ENCODE measurements at places on chromosomes 5 and 9. TPM values are rescaled to one million over a fixed set of nuclear protein-coding genes. Genes with fewer than 3 reads are reported as not detected.

CCDC192 gene
- 1.2 TPM for polyA plus RNA-seq

DND1 gene
- polyA plus RNA-seq: 0.14 TPM

BTNL9 gene
- polyA plus RNA-seq: 12.1 TPM

GFPT2 gene
- 4.2 TPM for polyA plus RNA-seq

SPATA31A6 gene
- not detected for polyA plus RNA-seq

NKD2 gene
- 16.5 TPM for polyA plus RNA-seq

UNC13B gene
- 25.1 TPM for polyA plus RNA-seq

SHOC1 gene
- polyA plus RNA-seq: 0.79 TPM

DNA sequence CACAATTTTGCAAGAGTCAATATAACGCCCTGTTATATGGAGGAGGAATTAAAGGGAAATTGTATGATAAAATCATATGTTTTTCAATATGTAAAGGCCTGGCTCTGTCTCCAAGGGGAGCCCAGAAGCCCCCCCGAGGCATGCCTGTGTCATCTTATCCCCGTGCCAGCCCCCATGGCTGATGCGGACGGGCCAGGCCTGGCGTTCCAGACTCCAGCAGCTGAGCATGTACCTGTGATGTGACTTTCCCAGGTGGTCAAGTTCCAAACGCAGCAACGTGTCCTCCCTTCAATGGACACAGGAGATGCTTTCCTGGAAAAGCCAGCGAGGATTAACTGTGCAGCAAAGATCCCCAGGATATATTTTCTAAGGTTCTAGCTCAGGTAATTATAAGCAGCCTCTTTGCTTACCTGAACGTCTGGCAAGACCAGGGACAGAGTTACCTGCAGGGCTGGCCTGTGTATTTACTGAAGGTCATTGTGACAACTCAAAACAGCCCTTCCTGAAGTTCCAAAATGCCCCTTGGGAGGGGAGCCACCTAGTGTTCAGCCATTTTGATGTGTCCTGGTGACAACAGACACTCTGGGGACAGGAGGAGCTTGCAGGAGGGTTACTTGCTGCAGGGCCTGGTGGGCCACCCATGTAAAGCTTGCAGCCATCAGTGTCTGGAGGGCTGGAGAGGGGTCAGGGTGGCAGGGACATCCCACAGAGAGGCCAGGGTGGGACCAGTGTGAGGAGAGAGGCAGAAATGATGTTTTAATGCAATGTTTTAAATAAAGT is 53.3 kb upstream of the RNU6ATAC start:
- no peak for DNase-seq

GRCh38 chr5:89343666-89344065 is 460.7 kb upstream of the MEF2C start:
- no peak for DNase-seq

- no peak for DNase-seq
These were observed 41.5 kb downstream of the SECISBP2 start for GRCh38 chr9:89359751-89360261.

All from right renal pelvis (tissue), 4 donors.